ENCODE measurements at places on chromosomes 3 and 15.

DNA sequence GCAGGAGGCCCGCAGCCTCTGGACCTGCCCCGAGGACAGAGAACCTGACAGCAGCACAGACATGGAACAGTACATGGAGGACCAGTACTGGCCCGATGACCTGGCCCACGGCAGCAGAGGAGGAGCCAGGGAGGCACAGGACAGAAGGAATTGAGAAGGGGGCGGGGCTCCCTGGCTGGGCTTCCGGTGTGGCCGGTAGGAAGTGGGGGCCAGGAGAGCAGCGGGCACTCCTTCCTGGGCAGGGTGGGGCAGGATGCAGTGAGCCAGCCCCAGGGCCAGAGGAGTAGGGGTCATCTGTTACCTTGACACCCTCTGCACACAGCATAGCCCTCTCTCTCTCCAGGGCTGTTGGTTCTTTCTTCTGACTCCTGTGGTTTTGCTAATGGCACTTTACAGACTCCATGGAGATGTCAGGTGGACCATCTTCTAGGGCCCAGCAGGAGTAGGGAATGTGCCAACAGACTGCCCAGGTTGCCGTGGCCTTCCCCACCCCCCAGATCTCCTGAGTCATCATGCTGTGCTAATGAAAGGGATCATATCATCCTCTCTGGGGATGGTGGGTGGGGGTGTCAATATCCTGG is 8.6 kb upstream of the ISG20 start:
- DNase-seq = no peak

DNA sequence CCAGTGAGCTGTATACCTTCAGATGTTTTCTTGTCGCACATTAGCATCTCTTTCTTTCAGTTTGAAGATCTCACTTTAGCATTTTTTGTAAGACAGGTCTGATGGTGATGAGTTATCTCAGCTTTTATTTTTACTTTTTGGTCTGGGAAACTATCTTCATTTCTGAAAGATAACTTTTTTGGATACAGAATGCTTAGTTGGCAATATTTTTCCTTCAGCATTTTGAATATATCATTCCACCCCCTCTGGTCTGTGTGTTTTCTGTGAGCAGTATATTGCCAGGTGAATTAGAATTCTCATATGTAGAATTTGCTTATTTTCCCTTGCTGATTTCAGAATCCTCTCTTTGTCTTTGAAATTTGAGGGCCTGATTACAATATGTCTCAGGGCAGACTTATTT is 743.3 kb downstream of the PLOD2 start:
- no peak for DNase-seq

GRCh38 chr3:170007031-170007663 is 30.6 kb upstream of the GPR160 start:
- DNase-seq = no peak

- DNase-seq = no peak
Measured at GRCh38 chr3:71111784-71112440, 471.6 kb downstream of the FOXP1 start.

DNA sequence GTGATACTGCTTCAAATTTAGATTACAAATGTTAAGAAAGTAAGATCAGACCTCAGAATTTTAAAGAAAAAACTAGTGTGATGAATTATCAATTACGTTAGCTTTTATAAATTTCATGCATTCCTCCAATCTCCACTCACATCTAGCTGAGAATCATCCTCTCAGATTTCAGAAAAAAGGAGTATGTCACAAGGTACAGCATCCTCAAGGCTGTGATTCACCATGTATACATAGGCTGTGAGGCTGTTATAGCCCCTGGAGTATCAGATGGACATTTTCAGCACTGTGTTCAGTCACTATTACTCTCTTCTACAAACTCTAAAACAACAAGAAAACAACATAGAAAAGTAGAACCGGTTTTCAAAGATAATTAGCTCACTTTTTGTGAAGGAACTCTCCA is 214.4 kb downstream of the PCCB start:
- no peak for DNase-seq

DNA sequence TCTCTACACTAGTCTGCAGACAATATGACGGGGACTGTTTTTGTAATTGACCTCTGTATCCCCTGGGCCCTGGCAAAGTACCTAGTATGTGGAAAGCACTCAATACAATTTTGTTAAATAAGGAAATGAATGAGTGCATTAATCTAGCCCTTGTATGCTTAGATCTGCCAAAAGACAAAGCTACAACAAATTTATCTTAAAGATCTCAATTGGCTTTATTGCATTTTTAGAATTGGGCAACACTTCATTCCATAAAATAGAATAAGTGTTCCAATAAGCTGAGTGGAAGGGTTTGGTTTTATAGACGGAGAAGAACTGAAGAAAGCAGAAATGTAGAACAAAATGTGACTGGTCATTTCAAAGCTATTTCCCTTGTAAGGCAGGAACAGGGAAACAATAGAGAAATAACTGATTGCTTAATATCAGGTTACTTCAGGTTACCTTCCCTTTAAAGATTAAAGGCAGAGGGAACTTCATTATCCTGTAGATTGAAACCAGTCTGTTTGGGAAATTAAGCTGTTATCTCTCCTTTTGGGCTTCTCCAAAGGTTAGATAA is 108.3 kb upstream of the MME start:
- no peak for DNase-seq

- no peak for DNase-seq
Measured at GRCh38 chr3:37093481-37093880, 80.9 kb downstream of the LRRFIP2 start.

GRCh38 chr15:74442604-74443003 is 8.8 kb upstream of the SEMA7A start:
- DNase-seq = no peak
